Gastrocnemius medialis (tissue), 4 donors: ENCODE measurements at places on chromosomes 11 and 22. TPM values are rescaled to one million over a fixed set of nuclear protein-coding genes. Genes with fewer than 3 reads are reported as not detected.
A peak's percentile ranks its signal among the peaks of the same experiment; 100 is the strongest.

The VSTM5 gene
- total RNA-seq, result not detected

GRCh38 chr22:46946383-46946962 is 184.0 kb downstream of the TBC1D22A start:
- DNase-seq, result no peak

DNA sequence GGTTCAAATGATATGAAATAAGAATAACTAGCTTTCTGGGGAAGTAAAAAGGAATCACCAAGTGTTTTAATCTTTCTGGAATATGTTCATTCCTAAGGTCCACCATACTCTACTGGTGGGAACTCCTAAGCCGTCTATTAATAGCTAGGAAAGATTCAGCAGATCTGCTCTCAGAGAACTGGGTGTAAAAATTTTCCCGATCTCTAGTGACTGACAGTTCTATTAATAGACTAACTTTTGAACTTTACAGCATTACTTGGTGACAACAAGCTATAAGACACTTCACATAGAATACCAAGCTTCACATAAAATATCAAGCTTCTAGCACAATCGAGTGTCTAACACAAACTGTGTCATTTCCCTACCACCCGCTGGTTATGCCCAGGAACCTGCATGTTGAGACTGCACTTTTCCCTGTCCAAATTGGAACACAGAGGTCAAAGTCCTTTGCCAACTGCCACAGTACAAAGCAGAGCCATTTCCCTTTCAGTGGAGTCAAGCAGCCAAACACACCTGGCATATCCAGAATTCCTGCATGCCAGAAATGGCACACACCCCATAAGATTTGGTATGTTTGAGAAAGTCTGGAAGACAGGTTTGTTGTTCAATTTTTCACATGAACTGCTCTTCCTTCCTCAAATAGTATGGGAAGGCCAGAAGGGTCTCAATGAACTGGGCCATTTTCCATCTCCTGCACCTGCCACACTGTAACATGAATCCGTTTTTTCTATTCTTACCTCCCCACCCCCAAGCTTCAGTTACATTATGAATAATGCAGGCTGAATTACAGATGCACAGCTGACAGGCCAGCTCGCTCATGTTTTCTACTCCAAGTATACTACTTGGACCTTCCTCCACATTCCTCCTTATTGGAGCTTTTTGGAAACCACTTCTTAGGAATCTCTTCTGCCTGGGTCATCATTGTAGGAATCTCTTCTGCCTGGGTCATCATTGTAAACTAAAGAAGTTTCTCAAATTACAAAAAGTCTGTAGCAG is 3.7 kb downstream of the OSBP start:
- DNase-seq, result peak; percentile 45

The PHLDB1 gene
- total RNA-seq, result 16.5 TPM

The HBD gene
- total RNA-seq, result not detected

The MS4A2 gene
- not detected for total RNA-seq

The KCNJ1 gene
- total RNA-seq, result not detected

GRCh38 chr11:32168924-32169323 is 78.0 kb downstream of the RCN1 start:
- DNase-seq, result no peak

The UCP3 gene
- total RNA-seq, result 489 TPM

The VPREB3 gene
- not detected for total RNA-seq

The KRTAP5-8 gene
- total RNA-seq, result not detected

The CFAP68 gene
- total RNA-seq, result 20.9 TPM

DNA sequence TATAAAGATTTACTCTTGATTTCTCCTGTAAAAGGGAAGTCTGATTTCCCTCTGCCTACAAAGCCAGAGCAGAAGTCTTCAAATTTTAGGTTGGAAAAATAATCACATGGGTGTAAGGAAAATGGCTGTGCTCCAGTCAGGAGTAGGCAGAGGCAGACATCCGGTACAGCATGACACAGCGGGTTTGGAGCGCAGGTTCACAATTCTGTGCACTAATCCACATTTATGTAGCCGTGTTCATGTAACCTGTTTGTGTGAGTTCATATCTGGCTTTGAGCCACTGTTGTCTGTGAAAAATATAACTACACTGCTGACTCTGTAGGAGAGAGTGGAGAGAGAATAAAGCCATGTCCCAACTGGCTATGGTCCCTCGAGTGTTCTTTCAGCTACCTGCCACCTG is 248.0 kb downstream of the CASP12 start:
- no peak for DNase-seq

- DNase-seq, result no peak
These were observed 150.6 kb downstream of the CEP164 start for GRCh38 chr11:117478126-117478860.

- no peak for DNase-seq
These were observed 6.6 kb upstream of the MS4A12 start for GRCh38 chr11:60485987-60486386.

DNA sequence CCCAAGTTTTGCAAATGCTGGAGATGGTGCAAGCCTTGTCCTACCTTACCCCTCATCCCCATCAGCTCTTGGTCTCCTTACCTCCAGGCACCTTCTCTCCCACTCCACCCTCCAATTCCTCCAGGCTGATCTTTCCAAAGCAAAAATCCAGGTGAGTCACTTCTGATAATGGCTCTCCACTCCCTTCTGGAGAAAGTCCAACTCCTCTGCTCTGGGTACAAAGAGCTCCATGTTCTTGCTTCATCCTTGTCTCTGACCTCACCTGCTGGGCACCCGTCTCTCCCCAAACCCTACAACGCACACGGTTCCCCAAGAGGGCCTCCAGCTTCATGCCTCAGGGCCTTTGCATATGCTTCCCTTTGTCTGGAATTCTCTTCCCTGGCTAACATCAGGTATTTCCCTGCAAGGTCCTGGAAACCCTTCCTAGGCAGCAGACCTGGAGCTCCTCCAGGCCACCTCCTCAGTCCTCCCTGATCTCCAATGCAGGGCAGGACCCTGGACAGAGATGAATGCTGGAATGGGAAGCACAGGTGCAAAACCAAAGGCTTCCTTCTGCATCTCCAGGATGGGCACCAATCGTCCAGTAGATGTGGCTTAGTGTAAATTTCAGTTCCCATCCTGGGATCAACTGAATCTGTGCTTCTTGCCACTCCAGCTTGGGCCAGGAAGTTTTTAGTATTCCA is 22.7 kb downstream of the IFT27 start:
- DNase-seq, result no peak

GRCh38 chr11:536841-537621 is at the start of gene LRRC56:
LRRC56 (plus strand) TSS chr11:537527; CDS start chr11:540685, 3,158 bp downstream.
- peak; percentile 63 for DNase-seq

DNA sequence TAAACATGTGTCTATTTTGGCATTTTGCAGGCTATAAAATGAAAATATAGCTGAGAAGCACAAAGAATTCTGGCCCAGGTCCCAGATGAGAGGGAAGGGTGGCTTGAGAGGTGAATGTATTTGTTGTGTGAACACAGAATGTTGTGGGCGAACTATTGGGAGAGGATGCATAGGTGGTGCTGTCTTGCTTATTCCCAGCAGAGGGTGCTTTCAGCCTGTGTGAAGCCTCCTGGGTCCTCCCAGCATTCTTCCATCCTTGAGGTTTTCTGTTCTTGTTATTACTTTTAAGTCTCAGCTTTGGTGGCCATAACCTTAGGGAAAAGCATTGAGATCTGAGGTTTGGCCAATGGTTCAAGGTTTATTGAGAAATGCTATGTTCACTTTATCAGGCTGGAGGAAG is 108.7 kb upstream of the SNX19 start:
- no peak for DNase-seq

- no peak for DNase-seq
These were observed 22.1 kb downstream of the CABP7 start for GRCh38 chr22:29741926-29742325.
